ENCODE measurements at places on chromosomes 16 and 17.

GRCh38 chr16:52742608-52743170 is 195.7 kb upstream of the TOX3 start:
- DNase-seq = no peak

- no peak for DNase-seq
Observed at GRCh38 chr16:79833559-79833958, 233.0 kb upstream of the MAF start.

GRCh38 chr16:13039526-13039925 is 138.1 kb downstream of the SHISA9 start:
- no peak for DNase-seq

DNA sequence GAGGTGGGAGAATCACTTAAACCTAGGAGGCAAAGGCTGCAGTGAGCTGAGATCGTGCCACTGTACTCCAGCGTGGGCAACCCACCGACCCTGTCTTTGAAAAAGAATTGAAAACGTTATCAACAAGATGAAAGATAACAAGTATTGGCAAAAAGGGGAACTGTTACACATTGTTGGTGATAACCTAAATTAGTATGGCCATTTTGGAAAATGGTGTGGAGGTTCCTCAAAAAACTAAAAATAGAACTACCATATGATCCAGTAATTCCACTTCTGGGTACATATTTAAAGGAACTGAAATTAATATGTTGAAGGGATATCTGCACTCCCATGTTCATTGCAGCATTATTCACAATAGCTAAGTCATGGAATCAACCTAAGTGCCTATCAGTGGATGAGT is 61.0 kb downstream of the ABHD15 start:
- no peak for DNase-seq

DNA sequence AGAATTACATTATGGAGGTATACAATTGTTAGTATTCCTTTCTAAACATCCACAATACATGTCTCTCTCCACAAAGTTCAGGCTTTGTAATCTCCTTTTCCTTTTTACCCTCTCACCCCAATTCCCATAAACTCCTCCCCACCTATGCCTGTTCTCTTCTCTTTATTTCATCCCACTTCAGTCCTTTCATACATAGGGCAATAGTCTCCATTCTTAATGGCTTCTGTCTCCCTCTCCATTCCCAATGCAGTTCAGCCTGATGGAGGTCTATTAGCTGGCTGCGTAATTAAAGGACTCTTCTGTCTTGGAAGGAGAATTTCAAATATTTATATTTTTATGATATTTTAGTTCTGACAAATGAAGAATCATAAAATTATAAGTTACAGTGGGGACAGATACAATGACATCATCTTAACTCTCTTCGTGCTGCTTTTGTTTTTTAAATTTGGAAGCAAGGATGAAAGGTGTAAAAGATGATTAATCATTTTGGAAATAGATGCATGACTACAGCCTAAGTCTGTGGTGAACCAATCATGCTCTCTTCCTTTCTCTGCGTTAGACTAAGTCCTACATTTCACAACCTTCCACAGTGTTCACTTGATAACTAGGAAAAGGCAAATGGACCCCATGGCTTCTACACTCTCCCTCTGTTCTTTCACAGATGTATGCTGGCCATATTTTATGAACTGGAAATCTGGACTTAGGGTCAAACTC is 11.2 kb upstream of the FAM20A start:
- no peak for DNase-seq

GRCh38 chr17:28548417-28549130 is 3.9 kb downstream of the UNC119 start:
- DNase-seq = no peak

DNA sequence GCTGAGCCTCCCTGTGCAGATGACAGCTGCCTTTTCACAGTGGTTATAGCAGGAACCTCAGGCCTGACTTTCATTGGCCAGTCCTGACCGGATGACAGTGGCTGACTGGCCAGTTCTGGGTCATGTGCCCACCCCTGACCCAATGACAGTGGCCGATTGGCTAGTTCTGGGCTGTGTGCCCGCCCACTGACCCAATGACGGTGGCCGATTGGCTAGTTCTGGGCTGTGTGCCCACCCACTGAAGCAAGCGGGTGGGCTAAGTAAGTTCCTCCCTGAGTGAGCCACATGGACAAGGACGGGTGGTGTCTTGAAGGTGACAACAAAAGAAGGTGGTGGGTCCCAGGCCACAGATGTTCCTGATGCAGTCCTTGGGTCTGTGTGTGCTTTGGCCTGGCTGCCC is 9.5 kb downstream of the DEF8 start:
- peak; percentile 44 for DNase-seq

DNA sequence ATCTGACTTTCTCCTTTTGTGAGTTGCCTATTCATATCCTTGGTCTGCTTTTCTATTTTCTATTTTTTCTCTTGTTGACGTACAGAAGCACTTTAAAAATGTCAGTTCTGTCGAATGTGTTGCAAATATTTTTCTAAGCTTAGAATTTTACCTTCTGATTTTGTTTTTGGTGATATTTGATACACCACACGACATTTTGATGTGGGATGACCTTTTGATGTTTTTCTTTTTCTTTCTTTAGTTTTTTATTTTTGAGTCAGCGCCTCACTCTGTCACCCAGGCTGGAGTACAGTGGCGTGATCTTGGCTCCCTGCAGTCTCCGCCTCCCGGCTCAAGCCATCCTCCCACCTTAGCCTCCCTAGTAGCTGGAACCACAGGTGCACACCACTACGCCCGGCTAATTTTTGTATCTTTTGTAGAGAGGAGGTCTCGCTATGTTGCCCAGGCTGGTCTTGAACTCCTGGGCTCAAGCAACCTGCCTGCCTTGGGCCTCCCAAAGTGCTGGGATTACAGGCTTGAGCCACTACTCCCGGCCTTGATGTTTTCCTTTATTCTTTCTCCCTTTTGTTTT is 39.6 kb downstream of the WSB1 start:
- no peak for DNase-seq

- DNase-seq = peak; percentile 76
Observed at GRCh38 chr17:55576996-55577586, 65.8 kb upstream of the SMIM36 start.

DNA sequence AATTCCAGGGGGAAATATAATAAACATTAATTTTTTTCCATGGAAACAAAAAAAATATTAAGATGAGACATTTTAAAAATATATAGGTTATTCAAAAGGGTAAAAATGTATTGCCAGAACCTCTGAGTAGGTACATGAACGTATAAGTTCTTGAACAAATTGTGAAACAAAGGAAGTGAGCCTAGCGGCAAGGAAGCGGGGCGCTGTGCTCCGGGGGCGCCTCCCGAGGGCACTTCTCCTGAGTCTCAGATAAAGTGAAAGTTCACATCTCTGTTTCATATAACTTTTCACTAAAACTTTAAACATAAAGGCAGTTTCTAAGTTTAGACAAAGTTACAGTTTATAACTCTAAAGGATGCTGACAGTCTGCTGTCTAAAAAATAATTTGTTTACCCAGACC is 52.3 kb downstream of the TNRC6C start:
- no peak for DNase-seq

- DNase-seq = no peak
Observed at GRCh38 chr16:88065747-88066142, 114.5 kb downstream of the BANP start.

- no peak for DNase-seq
Observed at GRCh38 chr16:23594186-23594585, 1.9 kb downstream of the NDUFAB1 start.

GRCh38 chr16:31529108-31529936 is 1.6 kb downstream of the AHSP start:
- DNase-seq = peak; percentile 72

DNA sequence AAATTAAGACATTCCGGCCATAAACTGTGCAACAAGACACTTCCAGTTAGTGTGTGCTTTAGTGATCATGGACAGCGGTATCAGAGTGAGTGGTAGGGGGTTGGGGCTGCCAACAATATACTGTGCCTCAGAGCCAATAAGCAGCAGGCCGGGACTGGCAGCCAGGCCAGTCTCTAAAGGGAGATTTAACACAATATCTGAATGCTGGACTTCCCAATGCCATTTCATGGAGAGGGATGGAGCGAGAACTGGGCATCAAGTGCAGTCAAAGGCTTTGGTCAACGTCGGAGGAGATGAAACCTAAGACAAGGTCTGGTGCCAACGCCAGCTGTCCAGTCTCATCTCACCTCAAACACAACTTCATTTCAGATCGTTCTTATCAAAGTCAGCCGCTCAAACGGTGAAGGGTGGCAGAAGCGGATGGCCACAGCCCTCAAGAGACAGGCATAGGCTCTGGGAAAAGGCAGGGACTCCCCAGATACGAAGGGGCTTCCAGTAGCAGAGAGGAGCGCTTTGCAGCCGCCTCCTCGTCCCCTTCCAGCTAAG is 935 bp downstream of the USP32 start:
- DNase-seq = peak; percentile 45

GRCh38 chr17:12512694-12513355 is 152.9 kb upstream of the MYOCD start:
- DNase-seq = peak; percentile 77

DNA sequence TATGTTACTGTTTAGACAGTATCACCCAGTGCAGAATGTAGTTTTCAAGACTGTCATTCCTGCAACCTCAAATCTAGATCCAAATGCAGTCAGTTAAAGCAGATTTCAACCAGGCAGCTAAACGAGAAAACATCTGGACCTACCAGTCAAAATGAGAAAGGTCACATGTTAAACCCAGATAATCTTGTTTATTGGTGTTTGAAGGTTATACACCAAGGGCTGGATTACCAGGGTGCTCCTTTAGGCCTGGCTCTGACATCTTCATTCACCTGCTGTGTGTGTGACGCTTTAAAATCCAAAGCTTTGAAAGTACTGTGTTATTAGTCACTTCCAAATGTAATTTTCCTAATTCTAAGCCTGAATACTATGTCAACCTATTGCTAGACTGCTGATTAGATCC is 54.9 kb downstream of the IKZF3 start:
- no peak for DNase-seq

DNA sequence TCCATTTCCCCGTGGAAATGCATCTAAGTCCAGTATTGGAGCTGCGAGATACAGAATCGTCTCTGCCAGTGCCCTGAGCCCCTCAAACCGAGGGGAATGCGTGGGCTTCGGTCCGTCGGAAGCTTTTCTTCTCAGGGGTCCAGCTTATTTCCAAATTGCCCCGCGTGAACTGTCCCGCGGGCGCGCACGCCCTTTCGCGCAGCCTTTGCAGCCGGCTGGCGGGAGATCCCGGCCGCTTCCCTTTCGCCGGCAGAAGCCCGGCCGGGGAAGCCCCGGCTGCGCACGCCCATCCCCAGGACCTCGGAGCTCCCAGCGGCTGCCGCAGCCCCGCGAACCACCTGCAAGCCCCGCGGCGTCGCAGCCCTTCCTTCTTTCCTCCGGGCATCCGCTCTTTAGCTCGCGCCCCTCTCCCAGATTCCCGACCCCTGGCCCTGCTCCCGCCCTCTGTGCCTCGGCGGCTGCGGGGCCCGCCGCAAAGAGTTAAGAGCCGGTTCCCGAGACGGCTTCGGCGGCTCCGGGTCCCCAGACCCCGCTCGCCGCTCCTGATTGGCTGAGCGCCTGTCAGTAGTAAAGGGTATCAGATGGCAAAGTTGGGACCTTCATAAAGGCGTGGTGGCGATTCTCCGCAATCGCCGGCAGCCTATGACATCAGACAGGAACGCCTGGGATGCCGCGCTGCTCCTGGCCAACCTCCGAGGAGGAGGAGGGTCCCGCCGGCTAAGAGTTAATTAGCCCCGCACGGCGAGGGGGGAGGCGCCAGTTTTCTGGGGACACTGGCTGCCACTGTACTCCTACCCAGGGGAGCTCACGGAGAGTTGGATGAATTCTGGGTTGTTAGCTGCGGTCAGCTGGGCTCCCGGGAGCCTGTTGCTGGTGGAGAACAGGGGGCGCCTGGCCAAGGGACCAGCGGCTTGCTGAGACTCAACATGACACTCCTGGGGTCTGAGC is at the start of gene MYOCD:
TSS of gene MYOCD (plus strand) at position 628 of the 948 bp plus-strand sequence. CDS start at position 927, 299 bp downstream.
- DNase-seq = peak; percentile 69

GRCh38 chr17:42519546-42520491 is 16.2 kb upstream of the NAGLU start:
- peak; percentile 100 for DNase-seq

DNA sequence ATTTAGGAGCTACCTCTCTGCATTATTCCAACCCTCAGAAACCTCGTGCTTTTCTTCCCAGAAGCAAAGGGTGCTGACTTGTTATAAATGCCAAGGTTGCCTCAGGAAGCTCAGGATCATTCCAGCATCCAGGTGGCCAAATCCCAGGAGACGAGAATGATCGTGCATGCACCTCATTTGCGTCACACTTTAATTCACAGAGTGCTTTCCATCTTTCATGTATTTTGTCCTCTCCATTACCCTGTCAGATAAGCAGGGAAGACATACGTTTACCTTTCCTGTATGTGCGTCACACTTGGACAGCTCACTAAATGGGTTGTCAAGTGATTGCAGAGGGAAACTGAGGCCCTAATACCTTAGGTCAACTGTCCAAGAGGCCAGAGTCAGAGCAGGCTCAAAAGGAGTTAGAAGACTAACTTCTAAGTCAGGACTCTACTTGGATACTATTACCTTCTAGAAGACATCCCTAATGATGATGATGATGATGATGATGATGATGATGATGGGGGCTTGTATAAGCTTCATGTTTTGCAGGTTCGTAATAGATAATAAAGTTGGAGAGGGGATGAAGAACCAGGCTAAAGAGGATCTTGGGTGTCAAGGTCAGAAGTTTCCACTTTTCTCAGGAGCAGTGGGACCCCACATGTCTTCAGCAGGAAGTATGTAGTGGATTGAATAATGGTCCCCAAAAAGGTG is 150.6 kb upstream of the TNRC6C start:
- DNase-seq = no peak

GRCh38 chr17:15121426-15121825 is 143.7 kb downstream of the PMP22 start:
- DNase-seq = peak; percentile 45

DNA sequence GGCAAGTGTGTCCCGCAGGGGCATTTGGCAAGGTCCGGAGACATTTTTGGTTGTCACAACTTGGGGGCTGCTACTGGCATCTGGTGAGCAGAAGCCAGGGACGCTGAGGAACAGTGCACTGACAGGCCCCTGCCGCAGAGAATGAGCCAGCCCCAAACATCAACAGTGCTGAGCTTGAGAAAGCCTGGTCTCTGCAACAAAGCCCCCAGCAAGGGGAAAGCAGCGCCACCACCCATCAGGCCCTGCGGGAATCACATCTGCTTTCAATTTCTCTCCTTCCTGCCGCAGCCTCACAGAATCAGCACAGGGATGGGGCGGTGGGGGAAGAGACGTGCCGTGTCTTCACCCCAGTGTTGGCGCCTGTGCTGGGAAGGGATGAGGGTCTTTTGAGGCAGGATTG is 14.8 kb upstream of the PRPSAP1 start:
- peak; percentile 95 for DNase-seq

GRCh38 chr16:35182943-35183550 is 1723.6 kb downstream of the TP53TG3F start:
- DNase-seq = no peak

DNA sequence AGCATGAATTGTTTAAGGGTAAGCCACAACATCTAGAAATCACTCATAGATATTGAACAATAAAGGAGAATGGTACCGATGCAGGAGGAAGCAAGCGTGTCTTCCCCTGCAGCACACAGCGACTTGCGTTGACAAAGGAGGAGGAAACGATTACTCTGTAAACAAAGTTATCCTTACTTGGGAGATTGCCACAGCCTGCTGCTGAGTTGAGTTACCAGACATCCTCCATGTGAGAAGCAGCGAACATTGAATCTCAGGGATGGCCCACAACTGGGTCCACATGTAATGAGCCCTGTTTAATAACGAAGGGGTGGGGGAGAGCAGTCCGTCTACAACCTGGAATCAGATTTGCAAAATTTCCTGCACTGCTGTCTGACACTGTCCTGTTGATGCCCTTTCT is 27.7 kb downstream of the CLUH start:
- no peak for DNase-seq
